ENCODE measurements at places on chromosomes 12 and 14.
A peak's percentile ranks its signal among the peaks of the same experiment; 100 is the strongest.

- no peak for DNase-seq
These were observed 546.2 kb upstream of the ATP2B1 start for GRCh38 chr12:90254796-90255195.

GRCh38 chr12:13288501-13288900 lies 92.0 kb downstream of the EMP1 start:
- no peak for DNase-seq

DNA sequence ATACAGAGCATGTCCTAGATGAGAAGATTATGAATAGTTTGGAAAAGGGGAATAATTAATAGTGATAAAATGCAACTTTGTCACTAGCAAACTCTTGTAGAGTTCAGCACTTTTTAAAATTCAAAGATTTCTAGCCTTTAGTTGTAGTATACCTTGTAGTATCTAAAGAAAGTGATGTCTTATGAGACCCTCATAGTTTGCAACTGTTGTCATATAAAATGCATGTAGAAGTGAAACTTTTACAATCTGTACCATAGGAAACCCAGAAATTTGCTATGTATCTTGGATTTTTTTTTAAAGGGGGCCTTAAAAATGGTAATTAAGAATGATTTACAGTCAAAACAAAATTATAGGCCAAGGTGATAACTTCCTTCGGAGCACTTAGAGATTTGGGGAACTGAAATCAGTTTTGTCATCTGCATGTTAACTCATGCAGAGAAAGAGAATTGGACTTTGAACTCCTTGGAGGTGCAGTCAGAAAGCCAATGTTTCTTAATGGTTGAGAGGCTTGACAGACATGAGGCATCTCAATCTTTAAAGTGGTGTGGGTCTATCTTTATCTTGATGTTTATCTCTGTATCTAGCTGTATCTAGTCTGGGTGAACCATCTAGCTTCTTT lies 1.3 kb downstream of the LRRK2 start:
- DNase-seq, result no peak

- DNase-seq, result no peak
These were observed 52.3 kb downstream of the NEUROD4 start for GRCh38 chr12:55072083-55072482.

GRCh38 chr14:78605025-78605762 lies 435.0 kb downstream of the NRXN3 start:
- DNase-seq, result no peak

- DNase-seq, result no peak
These were observed at the start of gene CD27 for GRCh38 chr12:6444704-6445688. CD27 (plus strand) TSS chr12:6444955; CDS start chr12:6445096, 141 bp downstream.

- DNase-seq, result no peak
These were observed 114.1 kb downstream of the SLC15A4 start for GRCh38 chr12:128709660-128710059.

GRCh38 chr12:122872815-122873361 lies 23.0 kb downstream of the VPS37B start:
- no peak for DNase-seq

DNA sequence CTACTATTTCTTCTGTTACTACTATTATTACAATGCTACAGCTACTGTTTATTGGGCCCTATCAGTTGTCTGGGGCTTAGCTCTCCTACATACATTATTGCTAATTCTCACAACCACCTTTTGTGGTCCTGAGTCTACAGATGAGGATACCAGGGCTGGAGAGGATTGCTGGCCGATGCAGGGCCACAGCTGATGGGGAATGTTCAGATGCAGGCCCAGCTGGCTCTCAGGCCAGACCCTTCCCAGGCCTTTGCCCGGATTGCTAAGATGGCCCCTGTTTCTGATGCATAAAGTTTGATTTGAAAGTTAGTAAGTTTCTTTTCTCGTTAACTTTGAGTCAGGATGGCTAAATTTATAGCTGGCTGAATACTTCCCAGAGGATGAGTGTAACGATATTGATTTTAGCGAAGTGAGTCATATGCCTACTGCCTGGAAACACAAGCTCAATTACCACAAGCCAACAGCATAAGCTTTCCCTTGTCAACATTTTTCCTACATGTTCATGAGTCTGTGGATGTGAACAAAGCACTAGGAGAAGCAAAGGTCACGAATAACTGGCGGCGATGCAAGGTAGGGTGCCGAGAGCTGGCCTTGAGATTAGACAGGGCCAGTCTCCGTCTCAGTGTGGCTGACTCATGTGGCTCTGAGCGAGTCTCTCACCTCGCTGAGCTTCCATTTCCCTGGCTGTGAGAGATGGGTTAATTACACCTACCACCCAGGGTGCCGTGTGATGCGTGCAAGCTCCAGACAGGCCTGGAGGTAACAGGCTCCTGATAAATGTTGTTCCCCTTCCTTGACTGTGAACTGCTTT lies 111.0 kb downstream of the BEGAIN start:
- no peak for DNase-seq

- DNase-seq, result no peak
These were observed 447.4 kb downstream of the RAD51B start for GRCh38 chr14:68266998-68267397.

DNA sequence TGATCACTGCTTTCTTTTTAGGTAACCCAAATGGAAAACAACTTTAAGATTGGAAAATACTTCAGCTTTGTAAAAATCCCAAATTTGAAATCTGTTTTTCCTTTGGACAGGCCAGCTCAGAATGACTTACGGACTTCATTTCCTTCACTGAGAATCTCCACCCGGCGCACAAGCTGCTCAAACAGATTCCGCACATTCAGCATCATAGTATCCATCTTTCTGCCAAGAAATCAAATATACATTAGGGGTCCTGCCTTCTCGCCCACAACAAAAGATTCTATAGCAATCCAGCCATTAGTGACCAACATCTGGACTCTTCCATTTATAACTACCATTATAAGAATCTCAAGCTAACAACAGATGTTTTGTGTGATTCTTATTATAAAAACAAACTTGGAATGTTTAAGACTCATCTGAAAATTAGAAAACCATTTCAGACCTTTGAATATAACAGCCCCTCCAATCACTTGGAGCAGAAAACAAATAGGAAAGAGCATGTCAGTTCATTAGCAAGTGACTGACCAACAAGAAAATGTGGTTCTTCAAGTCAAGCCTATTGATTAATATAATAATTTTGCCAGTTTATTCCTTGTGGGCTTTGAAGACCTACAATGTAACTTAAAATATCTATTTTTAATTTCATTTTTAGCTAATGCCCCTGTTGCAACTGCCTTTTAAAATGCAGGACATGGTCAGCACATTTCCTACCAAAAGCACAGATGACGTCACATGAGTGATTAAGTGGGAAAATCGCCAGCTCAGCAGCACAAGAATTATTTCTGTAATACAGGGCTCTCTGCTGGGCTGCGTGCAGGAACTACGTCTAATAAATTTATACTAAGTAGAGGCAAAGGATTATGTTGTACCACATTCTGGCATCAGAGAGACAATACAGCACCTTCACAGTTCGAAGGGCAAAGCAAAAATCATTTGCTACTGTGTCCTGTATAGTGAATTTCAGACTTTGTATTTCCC lies 8.5 kb downstream of the RACGAP1 start:
- peak; percentile 40 for DNase-seq

- no peak for DNase-seq
These were observed 68.5 kb downstream of the RIN3 start for GRCh38 chr14:92581966-92582566.

Measured in urinary bladder (tissue), 4 donors.